ENCODE measurements at places on chromosomes 16 and 17.
A peak's percentile ranks its signal among the peaks of the same experiment; 100 is the strongest.

DNA sequence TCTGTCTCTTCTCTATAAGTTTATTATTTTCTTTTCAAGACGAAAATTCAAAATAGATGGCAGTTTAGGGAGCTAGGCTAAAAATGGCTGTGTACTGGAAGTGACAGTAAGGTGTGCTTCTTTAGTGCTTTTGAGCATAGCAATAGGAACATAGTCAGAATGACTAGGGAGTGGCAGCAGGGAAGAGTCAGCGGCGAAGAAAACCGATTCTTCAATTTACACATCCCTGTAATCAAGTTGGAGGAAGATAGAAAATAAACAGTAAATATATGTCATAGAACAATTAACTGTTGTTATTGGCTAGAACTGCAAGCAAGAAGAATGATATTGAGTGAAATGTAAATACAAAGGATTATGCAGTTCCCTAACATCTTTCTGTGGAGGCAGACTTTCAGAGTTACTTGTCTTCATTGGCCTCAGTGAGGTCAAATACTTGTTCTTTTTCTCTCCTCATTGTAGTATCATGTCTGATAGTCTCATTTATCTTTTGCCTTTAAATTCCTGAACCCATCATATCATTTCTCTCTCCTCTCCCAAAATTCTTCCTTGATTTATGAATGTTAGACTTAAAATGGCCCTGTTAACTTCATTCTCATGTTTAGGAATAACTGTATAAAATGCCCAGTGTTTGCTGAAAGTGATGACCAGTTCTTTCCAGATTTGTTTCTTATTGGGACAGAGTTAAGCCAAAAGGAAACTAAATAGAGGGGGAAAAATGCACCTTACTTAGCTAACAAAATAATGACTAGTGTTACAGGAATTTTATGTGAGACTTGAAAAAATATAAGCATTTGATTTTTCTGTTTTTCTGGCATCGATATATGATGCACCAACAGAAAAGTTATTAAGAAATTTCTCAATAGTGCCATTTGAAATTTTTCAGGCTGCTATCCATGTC is 211.4 kb downstream of the BCAS3 start:
- DNase-seq = no peak

DNA sequence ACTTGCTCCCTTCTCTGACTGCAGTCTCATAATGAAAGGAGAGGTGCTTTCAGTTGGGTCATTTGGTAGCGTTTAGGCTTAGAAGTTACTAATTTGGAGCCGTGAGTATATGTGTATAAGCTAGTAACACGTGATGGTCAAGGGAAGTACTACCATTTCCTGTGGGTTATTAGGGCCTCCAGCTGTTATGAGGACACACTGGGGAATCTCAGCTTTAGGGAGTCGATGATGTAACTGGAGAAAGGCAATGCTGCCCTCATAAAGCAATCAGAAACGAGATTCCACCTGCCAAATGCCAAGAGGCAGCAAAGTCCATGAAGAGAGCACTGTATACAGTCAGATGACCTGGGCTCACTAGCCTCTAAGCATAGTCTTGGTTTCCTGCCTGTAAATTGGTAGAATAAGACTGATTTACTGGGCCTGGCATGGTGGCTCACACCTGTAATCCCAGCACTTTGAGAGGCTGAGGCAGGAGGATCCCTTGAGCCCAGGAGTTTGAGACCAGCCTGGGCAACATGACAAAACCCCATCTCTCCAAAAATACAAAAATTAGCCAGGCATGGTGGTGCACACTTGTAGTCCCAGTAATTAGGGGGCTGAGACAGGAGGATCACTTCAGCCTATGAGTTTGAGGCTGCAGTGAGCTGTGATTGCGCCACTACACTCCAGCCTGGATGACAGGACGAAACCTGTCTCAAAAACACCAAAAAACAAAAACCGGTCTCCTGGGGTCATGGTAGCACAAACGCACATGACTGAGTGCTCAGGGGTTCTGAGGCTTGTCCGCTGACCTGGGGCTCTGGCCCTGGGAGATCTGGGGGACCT is 53.0 kb downstream of the SF3B3 start:
- peak; percentile 41 for DNase-seq

GRCh38 chr17:18379246-18380146 is 1.9 kb downstream of the EVPLL start:
- DNase-seq = no peak

DNA sequence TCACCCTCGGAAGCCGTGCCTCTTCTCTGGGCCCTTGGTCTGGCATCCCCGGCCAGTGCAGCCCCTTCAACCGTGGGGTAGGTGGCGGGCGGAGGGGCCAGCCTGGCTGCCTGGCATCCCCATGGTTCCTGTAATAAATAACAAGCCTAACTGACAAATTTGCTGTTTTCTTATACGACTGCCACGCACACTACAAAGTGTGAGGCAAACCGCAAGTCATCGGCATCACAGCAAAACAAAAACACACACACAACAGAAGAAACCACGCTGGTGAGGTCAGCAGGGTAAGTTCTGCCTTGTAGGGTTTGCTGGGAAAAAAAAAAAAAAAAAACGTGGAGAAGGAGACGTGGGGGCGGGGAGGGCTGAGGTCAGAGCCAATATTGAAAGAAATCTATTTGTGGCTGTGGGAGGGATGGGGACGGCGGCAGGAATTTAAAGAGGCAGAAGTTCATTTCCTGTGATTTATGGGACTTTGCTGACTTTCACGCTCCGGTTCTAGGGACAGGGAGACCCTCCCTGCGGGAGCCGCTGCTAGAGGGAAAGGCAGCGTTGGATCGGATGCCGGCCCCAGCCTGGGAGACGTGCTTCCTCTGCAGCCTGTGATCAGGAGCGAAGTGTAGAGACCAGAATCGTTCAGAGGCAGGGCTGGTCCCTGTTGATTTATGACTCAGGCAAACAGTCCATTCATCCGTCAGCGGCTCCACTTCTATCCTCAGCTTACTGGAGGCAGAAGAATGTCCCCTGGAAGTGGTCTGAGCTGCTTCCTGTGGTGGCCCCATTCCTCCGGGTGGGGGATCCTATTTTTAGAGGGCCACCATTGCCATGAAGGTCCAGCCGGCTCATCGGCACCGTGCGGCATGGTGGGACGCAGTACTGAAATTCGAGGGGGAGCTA is 162.8 kb downstream of the FOXL1 start:
- no peak for DNase-seq

GRCh38 chr17:64343071-64343774 is 47.4 kb downstream of the PECAM1 start:
- DNase-seq = no peak

DNA sequence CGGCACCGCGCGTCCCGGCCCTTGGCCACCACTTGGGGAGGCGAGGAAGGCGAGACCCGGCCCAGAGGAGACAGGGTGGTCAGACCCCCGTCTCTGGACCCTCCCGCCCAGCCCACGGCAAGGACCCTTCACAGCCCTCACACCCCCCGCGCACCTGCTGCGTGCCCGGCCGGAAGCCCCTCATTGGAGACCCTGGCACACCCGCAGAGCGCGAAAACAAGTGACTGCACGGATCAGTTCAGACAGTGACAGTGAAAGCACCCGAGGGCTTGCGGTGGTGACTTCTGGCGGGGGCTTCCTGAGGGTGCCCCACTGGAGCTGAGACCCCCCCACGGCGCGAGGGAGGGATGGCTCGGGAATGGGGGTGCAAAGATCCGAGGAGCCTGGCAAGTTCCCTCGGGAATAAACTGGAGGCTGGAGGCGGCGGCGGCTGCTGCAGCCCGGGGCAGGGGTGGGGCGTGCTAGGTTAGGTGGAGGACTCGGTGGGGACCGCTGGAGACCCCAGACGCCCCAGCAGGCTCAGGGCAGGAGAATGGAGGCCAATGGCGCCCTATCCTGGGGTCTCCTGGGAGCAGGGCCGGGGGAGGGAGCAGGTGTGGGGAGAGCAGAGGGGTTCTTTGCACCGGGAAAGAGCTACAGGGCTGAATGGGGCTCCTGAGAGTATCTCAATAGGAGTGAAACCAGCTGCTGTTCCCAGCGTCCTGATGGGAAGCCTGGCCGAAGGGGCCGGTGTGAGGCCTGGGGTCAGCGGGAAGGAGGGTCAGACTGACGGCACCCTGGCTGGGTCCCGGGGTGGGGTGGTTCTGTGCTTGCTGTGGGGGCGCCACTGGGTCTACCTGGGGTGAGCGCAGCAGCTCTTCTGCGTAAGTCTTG is 824 bp upstream of the FBXL16 start:
- no peak for DNase-seq

GRCh38 chr17:52837492-52837891 is 679.0 kb upstream of the CA10 start:
- DNase-seq = no peak

GRCh38 chr17:51036084-51036483 is 84.6 kb downstream of the SPAG9 start:
- no peak for DNase-seq

DNA sequence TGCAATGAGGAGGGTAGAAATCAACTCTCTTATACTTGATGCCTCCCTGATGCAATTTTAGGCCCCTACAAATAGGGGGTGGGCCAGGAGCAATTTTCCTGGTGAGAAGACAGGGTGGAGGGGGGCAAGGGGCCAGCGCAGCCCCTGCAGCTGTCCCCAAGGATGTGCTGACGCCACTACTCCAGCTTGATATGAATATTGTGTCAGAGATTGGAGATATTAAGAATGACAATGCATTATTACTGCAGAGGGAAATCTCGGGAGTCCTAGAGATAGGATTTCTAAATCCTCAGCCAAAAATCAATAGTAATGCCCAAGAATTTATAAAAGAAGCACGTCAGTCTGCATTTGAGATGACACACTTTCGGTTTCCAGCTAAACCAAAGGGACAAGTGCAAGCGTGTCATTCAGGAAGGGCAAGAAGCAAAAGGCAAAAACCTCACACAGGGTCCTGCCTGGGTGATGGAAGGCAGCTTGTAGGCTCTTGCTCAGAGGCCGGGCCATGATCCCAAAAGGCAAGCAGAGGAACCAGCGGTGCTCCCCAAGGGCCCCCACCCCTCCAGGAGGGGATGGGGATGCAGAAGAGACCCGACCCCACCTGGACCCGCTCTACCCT is 178.8 kb downstream of the C16orf78 start:
- DNase-seq = no peak

DNA sequence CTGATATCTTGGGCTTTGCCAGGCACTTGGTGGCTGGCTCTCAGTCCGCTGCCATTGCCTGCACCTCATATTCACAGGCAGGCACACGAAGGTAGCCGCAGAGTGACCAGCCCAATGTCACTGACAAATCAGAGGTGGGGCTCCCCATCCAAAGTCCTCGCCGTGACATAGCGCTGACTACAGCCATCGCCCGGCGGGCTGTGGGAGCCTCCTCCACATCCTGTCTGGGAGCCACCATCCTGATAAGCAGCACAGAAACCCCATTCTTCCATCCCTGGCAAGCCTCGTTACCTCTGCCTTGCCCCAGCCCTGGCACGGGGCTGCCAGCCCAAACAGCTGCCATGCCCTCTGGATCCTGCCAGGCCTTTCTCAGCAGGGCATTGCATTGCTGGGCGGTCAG is 437.8 kb downstream of the SLC39A11 start:
- DNase-seq = no peak

- DNase-seq = no peak
These were observed 7.1 kb upstream of the CYTH1 start for GRCh38 chr17:78789149-78789662.

DNA sequence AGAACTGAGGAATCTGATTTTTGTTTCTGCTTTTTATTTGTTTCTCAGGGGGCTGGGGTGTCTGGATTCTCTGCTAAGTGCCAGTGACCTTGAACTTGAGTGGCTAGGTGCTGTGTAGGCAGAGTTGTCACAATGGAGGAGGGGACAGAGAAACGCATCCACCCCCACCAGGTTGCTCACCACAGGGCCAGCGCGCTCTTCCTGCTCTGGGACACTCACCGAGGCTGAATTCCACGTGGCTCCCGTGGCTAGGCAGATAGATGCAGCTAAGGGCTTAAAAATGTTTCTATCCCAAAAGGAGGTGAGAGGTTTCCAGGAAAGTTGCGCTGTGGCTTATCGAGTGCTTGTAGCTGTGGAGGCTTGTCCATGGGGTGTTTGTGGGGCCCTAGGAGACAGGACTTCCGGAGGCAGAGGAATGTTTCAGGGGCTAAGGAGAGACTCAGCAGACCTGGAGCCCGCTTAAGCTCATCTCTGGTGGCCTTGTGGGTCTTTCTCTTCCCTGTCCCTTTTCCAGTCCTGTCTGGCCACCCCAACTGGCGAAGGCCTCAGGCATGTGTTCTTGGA is 36.8 kb downstream of the ADCY7 start:
- no peak for DNase-seq

- peak; percentile 6 for DNase-seq
These were observed 1390.1 kb upstream of the CDH8 start for GRCh38 chr16:63426275-63426870.

DNA sequence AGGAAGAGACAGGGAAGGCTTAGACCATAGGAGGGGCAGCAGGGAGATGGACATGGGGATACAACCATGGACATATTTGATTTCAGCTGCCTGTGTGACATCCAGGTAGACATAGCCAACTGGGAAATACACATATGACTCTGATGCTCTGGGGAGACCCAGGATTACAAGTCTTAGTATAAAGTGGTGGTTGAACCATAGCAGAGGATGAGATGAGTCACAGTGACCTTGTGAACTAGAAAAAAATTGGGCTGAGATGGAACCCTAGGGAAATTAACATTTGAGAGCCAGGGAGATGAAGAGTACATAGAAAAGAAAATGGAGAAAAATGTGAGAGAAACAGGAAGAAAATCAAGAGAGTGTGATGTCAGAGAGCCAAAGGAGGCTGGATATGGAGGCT is 10.2 kb downstream of the MARCHF10 start:
- no peak for DNase-seq

- no peak for DNase-seq
These were observed 28.5 kb upstream of the TRAP1 start for GRCh38 chr16:3745751-3746355.

- DNase-seq = peak; percentile 34
These were observed 127.7 kb downstream of the XYLT1 start for GRCh38 chr16:17343028-17343427.

GRCh38 chr17:60641810-60642220 is 35.8 kb upstream of the BCAS3 start:
- DNase-seq = peak; percentile 80

- no peak for DNase-seq
These were observed 33.3 kb downstream of the OR1D5 start for GRCh38 chr17:3030096-3030495.

- no peak for DNase-seq
These were observed 8.0 kb downstream of the RNF157 start for GRCh38 chr17:76232342-76232741.

DNA sequence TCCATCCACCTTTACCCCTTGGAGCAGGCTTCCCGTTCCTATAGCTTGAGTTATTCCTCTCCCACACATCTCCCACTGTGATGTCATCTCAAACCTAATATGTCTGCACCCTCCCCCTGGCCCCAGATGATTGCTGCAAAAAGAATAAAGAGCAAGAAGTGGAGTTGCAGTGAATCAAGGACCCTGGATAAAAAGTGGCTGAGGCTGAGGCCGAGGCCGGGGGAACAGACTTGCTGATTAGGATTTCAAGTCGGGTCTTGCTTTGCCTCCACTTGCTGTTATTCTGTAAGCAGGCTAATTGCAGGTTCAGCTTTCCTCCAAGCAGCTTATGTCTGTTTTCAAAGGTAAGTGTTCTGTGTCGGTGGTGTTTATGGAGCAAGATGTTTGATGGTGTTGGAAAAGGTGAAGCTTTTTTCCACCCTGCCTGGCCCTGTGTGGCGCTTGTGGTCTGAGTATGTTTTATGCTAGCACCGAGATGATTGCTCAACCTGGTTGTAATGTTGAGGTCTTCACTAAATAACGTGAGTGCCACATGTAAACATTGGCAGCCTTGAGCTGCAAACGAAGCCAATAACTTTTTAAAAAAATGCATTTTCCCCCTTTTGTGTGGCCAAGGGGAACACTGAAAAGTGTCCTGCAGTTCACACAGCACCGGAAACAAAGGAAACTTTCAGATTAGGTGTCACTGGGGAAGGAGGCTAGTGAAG is 15.4 kb downstream of the HS3ST3B1 start:
- no peak for DNase-seq
